Hematopoietic multipotent progenitor cell treated with erythropoietin and hydrocortisone succinate and interleukin-3 and kit ligand, for 17 days (in vitro differentiated cells): ENCODE measurements at places on chromosomes 11 and 22.

DNA sequence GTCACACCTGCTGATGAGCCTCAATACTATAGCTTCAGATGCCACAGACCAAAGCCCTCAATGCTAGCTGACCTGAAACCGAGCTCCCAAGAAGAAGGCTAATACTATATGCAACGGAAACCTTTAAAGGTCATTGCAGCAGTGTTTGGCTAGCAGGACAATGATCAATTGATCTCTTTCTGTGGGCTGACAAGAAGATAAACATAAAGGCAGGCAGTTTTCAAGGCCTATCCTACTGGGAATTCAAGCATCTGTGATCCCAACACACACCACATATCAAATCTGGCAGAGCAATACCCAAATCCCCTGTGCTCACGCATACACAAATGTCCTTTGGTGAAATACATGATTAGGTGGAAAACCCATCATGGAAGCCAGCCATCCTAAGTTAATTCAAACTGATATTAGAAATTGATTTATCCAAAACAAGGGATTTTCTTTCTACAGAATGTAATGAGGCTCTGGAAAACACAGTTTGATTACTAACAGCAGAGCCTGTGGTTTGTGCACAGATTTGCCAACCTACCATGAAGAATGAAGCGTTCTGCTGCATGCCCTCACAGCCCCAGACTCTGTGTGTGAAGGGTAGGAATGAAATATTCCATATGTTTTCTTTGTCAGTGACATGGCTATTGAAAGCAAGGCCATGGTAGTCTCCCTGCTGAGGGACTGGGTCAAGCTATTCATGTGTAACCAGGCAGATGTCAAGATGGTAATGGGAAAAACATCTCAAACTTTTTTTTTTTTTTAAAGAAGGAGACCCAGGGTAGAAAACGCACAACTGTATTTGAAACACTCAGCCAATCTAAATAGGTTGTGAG, 12.2 kb downstream of the LGR4 start:
- no peak for DNase-seq

DNA sequence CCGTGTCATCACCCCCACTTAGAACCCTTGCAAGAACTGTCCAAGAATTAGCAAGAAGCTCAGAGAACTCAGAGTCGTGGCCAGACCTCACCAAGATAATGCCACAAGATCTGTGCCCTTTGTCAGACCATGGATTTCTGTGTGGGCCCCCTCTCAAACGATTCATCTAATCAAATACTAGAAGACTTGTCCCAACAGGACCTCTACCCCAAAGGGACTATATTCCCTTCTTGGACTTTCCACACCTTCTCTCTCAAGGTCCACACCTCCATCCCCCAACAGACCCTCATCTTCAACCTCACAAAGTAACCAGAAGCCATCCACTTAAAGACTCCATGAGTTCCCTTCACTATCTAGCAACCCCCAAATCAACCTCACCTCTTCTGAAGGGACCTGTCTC, 2.8 kb downstream of the POLR3H start:
- no peak for DNase-seq

DNA sequence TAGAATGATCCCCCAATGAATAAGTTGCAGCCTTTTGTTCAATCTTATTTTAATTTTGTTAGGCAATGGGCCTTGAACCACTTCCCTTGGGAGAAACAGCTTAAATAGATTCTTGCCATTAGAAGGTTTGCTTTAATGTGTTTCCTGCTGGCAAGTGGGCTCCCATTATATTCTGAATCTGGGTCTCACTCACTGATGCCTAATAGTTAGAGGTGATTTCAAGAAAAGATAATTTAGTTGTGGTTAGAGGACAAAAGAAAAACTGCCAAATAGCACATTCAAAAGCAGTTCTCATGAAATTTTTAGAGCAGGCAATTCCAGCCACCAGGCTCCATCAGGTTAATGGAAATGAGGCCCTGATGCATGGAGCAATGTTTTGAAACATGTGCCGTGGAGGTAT, 362.6 kb upstream of the CHORDC1 start:
- DNase-seq = no peak

GRCh38 chr22:44537015-44537414, 39.0 kb upstream of the RTL6 start:
- no peak for DNase-seq

DNA sequence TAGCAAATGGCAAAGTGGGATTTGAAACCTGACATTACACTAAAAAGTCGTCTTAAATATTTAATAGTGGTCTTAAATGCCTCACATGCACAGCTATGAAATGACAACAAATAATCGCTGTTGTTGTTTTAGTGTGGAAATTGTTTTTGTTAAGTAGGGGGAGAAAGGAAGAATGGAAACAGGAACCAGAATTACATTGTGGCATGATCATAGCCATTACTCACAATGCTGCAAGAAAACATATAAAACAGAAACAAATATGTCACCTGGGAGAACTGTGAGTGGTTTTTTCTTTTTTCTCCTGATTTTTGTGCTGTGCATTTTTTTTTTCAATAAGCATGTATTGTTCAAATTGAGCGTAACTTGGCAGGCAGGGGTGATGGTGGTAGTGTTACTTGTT, 22.9 kb downstream of the FAM76B start:
- no peak for DNase-seq

GRCh38 chr11:65524741-65525545, at the start of gene SCYL1:
TSS of gene SCYL1 (plus strand) at chr11:65525083. CDS start at chr11:65525154, 71 bp downstream.
- DNase-seq = peak; percentile 85

DNA sequence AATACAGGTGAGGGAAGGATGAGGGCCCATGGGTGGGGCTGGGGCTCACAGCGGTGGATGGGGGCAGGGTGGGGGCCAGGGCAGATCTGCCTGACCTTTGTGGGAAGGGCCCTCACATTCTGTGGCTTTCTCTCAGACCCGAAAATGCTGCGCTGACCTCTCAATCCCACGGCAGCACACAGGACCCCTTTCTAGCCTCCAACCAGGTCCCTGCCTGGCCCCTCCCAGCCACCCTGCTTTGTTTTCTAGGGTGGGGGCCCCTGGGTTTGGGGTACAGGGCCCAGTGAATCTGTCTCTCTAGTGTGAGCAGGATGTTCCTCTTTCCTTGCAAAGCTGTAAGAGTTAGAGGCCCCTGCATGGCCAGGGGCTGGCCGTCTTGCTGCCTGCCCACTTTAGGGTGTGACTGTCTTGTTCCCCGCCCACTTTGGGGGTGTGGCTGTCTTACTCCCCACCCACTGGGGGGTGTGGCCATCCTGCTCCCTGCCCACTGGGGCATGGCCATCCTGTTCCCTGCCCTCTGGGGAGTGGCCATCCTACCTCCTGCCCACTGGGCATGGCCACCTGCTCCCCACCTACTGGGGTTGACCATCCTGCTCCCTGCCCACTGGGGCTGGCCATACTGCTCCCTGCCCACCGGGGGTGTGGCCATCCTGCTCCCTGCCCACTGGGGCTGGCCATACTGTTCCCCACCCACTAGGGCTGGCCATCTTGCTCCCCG, 11.5 kb downstream of the PARVG start:
- peak; percentile 21 for DNase-seq

DNA sequence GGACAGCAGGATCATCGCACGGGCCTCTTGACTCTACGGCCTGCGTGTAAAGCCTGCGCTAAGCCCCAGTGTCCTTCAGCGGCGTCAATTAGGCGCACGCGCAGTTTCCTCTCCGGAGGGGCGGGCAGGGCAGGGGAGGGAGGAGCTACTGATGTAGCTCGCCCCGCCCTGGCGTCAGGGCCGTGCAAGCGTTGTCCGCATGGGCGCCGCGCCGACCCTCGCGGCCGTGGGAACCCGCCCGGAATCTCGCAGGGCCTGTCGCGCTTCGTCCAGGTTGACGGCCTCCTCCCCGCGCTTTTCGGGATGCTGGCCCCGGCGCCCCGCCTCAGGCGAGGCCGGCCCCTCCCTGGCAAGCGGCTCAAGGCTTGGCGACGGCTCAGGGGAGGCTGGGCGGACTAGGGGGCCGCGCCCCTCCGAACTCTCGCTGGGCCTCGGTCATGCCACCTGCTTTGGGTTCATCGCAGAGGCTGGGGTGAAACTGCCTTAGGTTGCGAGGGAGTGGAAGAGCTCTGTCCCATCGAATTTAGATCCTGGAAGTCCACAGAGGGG, 61.1 kb downstream of the ST3GAL4 start:
- no peak for DNase-seq

DNA sequence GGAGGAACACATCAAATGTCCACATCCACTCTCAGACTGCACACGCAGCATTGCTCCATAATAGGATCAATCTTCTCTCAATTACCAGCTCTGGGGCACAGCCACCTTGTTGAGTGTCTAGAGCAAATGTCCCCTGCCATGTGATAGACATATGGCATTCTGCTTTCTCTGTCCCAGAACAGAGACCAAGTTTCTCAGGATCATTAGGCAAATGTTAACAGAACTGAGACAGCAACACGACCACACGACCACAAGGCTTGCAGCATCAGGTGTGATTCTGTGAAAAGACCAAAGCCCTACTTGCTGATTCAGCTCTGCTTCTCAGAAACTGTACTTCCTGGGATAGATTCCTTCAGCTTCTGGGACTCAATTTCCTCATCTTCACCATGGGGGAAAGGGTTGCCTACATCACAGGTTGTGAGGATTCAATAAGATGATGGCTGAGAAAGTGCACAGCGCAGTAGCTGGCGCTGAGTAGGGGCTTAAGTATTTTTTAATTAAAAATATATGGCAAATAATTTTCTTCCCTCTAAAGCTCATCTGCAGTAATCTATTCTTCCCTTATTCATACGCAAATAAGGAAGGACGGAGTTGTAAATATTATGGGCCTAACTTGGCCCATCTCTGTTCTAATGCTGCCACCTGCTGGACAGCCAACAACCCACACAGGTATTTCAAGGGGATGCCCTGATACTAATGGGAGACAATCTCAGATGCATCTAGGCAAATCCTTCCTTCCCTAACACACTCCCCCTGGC, 54.3 kb upstream of the USP47 start:
- peak; percentile 66 for DNase-seq

DNA sequence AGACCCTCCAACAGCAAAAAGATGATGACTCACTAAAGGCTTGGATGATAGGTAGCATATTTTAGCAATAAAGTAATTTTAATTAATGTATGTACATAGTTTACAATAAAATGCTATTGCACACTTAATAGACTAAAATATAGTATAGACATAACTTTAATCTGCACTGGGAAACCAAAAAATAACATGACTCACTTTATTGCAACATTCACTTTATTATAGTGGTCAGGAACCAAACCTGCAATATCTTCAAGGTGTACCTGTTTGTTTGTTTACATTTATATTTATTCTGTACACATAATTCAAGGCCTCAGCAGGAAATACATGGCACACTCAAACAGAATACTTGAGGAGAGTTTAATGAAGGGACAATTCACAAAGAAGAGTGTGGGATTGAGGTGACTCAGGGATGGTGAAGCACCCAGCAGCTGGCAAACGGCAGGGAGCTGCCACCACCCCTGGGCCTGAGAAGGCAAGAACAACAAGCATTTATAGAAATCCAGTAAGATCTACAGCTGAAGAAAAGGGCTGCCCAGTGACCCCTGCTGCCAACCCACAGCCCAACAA, 51.5 kb upstream of the POU2AF2 start:
- DNase-seq = no peak

GRCh38 chr11:61048368-61049062, 53.8 kb upstream of the CD5 start:
- no peak for DNase-seq

- DNase-seq = no peak
These were observed 725.3 kb upstream of the CCDC179 start for GRCh38 chr11:23585416-23586104.

DNA sequence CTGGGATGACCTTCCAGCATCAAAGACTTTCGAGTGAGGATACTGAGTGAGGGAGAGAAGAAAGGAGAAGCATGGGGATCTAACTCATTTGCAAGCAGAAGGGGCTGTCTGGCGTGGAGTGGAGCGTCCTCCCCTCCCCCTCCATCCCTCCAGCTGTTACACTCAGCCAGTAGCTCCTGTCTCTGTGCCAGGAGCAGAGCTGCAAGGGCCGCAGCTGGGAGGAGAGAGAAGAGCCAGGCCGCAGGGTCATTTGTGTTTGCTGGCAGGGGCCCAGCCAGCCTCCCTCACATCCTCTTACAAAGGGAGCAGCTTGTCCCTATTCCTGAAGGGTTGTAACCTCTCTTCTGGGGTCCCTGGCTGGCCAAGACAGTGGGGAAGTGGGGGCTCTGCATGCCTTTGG, 57.9 kb downstream of the NECTIN1 start:
- no peak for DNase-seq

GRCh38 chr11:3146612-3147256, 18.4 kb downstream of the OSBPL5 start:
- DNase-seq = no peak

DNA sequence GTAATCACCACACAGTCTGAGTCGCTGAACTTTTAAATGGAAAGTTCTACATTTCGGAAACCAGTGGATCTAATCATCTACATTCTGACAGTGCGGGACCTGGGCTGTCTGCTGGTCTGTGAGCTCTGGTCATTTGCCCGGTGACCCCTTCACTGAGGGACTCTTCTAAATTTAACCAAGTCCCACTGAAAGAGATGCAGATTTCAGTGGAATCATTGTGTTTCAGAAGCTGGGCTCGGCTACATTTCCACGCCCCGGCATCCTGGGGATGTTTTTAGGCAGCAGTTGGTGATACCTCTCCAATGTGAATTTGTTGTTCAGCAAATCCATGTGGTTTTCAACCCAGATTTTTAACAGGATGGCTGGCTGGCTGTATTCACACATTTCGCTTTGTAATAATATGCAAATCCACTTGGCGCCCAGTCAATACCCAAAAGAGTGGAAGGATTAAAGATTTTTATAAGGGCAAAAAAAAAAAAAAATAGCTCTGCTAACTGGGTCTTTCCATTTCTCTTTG, 145.5 kb upstream of the RASSF10 start:
- no peak for DNase-seq

DNA sequence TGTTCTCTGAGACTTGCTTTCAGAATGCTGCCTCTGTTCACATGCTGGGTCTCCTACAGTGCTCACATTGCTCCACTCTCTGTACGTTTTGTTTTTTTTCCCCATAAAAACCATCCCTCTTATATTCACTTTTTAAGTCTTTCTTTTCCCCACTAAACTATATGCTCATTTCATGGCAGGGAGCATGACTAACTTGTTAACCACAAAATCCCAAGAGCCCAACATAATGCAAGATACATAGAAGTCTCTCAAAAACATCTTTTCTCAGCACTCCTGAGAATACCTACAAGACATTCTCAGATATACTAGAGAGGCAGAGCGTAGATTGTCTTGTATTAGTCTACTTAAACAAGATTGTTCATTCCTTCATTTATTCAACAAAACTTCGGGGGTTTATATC, 73.3 kb downstream of the FAM76B start:
- no peak for DNase-seq

GRCh38 chr11:86781546-86781945, 18.8 kb upstream of the PRSS23 start:
- DNase-seq = no peak

GRCh38 chr11:120912504-120912903, 111.4 kb upstream of the TBCEL start:
- DNase-seq = no peak

DNA sequence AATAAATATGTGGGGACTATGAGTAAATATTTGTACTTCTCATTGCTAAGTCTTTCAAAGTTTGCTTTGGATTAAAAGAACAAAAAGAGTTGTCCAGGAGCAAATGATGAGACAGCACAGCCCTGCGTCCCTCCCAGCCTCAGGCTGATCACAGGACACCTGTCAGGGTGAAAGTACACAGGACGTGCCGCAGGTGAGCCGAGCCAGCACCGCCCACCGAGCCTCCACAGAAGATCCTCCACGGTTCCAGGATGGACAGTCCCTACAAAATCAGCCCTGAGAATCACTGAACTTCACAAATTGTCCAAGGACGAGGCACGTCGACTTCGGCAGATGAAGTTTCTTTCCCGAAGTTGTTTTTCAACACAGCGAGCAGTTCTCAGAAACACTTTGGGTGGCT, 661.5 kb downstream of the BRD1 start:
- no peak for DNase-seq
